ENCODE measurements at places on chromosomes 11 and 22.

- no peak overlapping the region for H3K27ac ChIP-seq
- no peaks in the 10 kb centered on the region for H3K36me3 ChIP-seq
- no peaks in the 10 kb centered on the region for H3K4me1 ChIP-seq
- no peak for DNase-seq
- H3K27me3 ChIP-seq: peaks cover 13% of the 10 kb centered on the region
- no peak overlapping the region for H3K4me3 ChIP-seq
Measured at GRCh38 chr11:122235615-122236014, 119.6 kb upstream of the BLID start.

- no peaks in the 10 kb centered on the region for H3K27me3 ChIP-seq
- H3K36me3 ChIP-seq: no peaks in the 10 kb centered on the region
- H3K4me1 ChIP-seq: no peaks in the 10 kb centered on the region
- no peak overlapping the region for H3K4me3 ChIP-seq
- H3K27ac ChIP-seq: no peak overlapping the region
- DNase-seq: no peak
Measured at GRCh38 chr11:31957674-31958073, 133.2 kb upstream of the RCN1 start.

GRCh38 chr22:45919504-45920286, 57.3 kb downstream of the WNT7B start:
- H3K27me3 ChIP-seq: peaks cover 29% of the 10 kb centered on the region
- H3K4me1 ChIP-seq: no peaks in the 10 kb centered on the region
- H3K27ac ChIP-seq: no peak overlapping the region
- H3K36me3 ChIP-seq: peaks cover 3% of the 10 kb centered on the region
- H3K4me3 ChIP-seq: no peak overlapping the region

- no peak for DNase-seq
- peaks cover 10% of the 10 kb centered on the region for H3K4me1 ChIP-seq
- no peak overlapping the region for H3K27ac ChIP-seq
- H3K36me3 ChIP-seq: peaks cover 7% of the 10 kb centered on the region
- no peak overlapping the region for H3K4me3 ChIP-seq
- H3K27me3 ChIP-seq: no peaks in the 10 kb centered on the region
Measured at GRCh38 chr22:45785458-45785857, 113.8 kb downstream of the ATXN10 start.

- H3K36me3 ChIP-seq: no peaks in the 10 kb centered on the region
Measured at GRCh38 chr11:79488286-79488685, 47.5 kb upstream of the TENM4 start.

- no peaks in the 10 kb centered on the region for H3K36me3 ChIP-seq
- H3K27me3 ChIP-seq: no peaks in the 10 kb centered on the region
- no peaks in the 10 kb centered on the region for H3K4me1 ChIP-seq
- H3K4me3 ChIP-seq: no peak overlapping the region
Measured at GRCh38 chr11:93017821-93018690, 48.6 kb downstream of the MTNR1B start.

DNA sequence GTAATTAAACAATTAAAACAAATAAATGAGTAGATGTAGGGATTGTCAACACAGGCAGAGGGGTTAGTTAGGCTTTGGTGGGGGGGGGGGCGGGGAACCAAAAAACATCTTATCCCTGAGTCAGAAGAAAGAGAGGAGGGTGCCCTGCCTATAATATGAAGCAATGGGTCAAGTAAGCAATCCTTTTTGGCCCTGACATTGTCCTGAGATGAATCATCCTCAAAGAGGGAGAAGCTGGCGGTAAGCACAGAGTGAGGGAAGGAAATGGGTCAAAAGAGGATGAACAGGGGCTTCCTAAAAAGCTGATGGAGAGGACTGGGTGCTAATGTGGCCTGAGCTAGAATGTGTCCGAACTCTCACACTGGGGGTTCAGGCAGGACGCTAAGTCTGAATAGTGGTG, 4.7 kb downstream of the OLFML1 start:
- H3K4me3 ChIP-seq: no peak overlapping the region

DNA sequence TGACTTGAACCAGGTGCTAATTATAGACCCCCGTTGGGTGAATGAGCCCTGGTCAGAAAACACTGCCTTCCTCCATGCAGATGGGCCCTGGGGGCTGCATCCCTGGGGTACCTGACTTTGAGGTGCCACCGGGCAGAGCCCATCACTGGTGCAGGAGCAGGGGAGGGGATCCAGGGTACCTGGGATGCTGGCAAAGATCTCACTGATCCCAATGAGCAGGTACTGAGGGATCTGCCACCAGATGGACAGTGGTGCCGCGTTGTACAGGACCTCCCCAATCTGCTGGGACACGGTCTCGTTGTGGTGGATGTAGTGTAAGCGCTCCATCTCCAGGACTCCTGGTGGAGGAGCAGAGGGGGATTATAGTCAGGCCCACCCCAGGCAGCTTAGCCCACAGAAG, 12.7 kb downstream of the SLC15A3 start:
- peaks cover 41% of the 10 kb centered on the region for H3K27me3 ChIP-seq
- DNase-seq: no peak
- no peaks in the 10 kb centered on the region for H3K4me1 ChIP-seq
- H3K36me3 ChIP-seq: peaks cover 6% of the 10 kb centered on the region
- no peak overlapping the region for H3K27ac ChIP-seq

DNA sequence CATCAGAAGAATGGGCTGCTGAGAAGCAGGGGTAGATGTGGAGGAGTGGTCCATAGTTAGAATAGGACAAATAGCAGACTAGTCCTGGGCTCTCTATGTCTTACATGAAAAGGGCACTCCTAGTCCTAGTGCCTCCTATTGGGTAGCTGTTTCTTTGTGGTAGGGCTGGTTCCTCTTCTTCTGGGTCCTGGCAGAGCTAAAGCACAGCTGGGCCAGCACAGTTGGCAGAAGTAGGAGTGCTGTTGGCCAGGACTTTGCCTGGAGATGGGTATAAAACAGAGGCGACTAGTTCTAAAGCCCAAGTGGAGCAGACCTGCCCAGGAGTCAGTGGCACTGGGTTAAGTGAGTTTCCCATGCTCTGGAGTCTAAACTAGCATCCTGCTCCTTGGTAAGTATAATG, 55.2 kb downstream of the PPFIBP2 start:
- H3K27ac ChIP-seq: no peak overlapping the region
- no peaks in the 10 kb centered on the region for H3K4me1 ChIP-seq
- no peak for DNase-seq
- no peak overlapping the region for H3K4me3 ChIP-seq
- H3K36me3 ChIP-seq: peaks cover 4% of the 10 kb centered on the region

GRCh38 chr11:8723711-8724110, 41.1 kb downstream of the RPL27A start:
- no peaks in the 10 kb centered on the region for H3K36me3 ChIP-seq
- H3K27me3 ChIP-seq: peaks cover 57% of the 10 kb centered on the region
- no peak overlapping the region for H3K4me3 ChIP-seq
- no peak overlapping the region for H3K27ac ChIP-seq
- no peak for DNase-seq
- H3K4me1 ChIP-seq: no peaks in the 10 kb centered on the region

DNA sequence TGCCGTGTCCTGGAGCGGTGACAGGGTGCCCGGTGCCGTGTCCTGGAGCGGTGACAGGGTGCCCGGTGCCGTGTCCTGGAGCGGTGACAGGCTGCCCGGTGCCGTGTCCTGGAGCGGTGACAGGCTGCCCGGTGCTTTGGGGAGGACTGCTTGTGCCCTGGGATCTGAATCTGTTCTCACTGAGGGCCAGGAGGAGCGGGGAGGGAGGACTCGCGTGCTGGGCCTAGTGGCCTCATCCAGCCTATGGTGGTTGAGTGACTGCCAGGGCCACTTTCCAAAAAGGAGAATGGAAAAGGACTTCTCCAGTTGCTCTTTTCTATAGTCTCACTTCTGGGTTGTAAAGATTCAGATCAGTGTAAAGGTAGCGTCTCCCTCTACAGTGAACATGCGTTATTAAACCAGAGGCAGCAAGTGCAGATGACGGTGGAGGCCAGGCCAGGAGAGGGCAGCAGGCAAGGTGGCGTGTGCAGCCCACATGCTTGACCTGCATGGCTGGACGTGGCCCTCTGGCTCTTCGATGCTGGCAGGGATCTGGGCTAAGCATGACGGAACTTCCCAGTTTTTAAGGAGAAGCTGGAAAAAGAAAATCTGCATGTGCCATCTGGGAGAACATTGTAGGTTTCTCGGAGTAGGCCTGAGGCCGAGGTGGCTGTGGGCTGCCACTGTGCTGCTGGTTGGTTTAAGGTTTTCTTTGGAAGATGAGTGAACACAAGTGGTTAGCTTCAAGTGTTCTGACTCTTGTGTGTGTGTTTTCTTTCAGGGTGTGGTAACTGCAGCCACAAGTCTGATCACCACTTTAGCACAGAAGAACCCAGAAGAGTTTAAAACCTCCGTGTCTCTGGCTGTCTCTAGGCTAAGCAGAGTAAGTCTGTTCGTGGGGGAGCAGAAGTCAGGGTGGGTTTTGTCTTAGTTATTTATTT, 55.0 kb downstream of the AP2A2 start:
- no peaks in the 10 kb centered on the region for H3K27me3 ChIP-seq
- H3K4me1 ChIP-seq: peaks cover 5% of the 10 kb centered on the region
- H3K4me3 ChIP-seq: no peak overlapping the region
- peak overlapping the region; percentile 31 for H3K27ac ChIP-seq
- peaks cover 41% of the 10 kb centered on the region for H3K36me3 ChIP-seq

DNA sequence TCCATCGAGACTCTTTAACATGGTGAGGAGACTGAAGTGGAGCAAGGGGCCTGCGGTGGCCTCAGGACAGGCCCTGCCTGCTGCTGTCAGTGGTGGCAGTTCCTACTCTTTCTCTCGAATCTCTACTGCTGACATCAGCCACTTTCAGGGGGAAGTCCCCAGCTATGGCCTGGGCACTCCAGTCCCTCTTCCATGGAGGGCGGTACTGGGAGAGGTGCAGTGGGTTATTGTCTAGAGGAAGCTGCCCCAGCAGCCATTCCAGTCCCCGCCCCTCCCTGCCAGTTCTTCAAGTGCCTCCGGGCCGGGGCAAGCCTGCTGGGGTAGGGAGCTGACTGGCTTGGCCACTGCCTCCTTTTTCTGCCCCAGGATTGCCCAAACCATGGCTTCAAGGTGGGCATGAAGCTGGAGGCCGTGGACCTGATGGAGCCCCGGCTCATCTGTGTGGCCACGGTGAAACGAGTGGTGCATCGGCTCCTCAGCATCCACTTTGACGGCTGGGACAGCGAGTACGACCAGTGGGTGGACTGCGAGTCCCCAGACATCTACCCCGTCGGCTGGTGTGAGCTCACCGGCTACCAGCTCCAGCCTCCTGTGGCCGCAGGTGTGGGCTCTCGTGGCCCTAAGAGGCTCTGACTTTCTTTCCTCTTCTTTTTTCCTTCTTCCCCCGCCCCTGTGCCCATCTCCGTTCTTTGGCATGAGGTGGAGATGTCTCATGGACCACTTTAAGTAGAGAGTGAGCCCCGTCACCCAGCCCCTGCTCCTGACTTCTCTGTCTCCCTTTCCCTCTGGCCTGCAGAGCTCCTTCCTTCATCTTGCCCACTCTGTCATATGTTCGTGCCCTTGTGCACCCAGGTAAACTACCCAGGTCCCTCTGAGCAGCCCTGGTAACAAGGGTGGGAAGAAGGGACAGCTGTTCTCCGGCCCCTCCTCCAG, 13.7 kb downstream of the CHADL start:
- H3K36me3 ChIP-seq: peaks cover 47% of the 10 kb centered on the region
- no peak overlapping the region for H3K4me3 ChIP-seq
- H3K27me3 ChIP-seq: no peaks in the 10 kb centered on the region
- DNase-seq: no peak
- no peaks in the 10 kb centered on the region for H3K4me1 ChIP-seq

GRCh38 chr22:50687829-50688228, 15.2 kb downstream of the SHANK3 start:
- no peaks in the 10 kb centered on the region for H3K4me1 ChIP-seq
- H3K4me3 ChIP-seq: no peak overlapping the region
- no peak overlapping the region for H3K27ac ChIP-seq
- no peak for DNase-seq
- no peaks in the 10 kb centered on the region for H3K36me3 ChIP-seq

DNA sequence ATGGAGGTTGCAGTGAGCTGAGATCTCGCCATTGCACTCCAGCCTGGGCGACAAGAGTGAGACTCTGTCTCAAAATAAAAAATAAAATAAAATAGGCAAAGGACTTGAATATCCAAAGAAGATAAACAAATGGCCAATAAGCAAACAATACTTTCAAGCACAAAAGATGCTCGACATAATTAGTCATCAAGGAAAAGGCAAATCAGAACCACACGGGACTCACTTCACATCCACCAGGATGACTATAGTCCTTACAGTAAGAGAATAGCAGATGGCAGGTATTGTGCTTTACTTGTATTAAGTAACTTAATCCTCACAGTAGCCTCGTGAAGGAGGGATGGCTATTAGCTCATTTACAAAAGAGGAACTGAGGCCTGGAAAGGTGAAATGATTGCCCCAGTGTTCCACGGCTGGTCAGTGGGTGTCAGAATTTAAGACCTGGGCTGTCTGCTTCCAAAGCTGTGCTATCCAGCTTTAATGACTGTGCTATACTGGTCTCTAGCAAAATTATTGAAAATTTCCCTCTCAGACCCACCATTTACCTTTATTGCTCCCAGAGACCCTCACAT, 40.2 kb upstream of the RBFOX2 start:
- H3K36me3 ChIP-seq: no peaks in the 10 kb centered on the region
- H3K4me3 ChIP-seq: no peak overlapping the region
- H3K27ac ChIP-seq: no peak overlapping the region
- no peaks in the 10 kb centered on the region for H3K27me3 ChIP-seq
- peaks cover 5% of the 10 kb centered on the region for H3K4me1 ChIP-seq

- DNase-seq: no peak
- peaks cover 17% of the 10 kb centered on the region for H3K27me3 ChIP-seq
- peaks cover 3% of the 10 kb centered on the region for H3K36me3 ChIP-seq
- no peak overlapping the region for H3K4me3 ChIP-seq
Measured at GRCh38 chr11:86639137-86639536, 33.3 kb downstream of the ME3 start.

DNA sequence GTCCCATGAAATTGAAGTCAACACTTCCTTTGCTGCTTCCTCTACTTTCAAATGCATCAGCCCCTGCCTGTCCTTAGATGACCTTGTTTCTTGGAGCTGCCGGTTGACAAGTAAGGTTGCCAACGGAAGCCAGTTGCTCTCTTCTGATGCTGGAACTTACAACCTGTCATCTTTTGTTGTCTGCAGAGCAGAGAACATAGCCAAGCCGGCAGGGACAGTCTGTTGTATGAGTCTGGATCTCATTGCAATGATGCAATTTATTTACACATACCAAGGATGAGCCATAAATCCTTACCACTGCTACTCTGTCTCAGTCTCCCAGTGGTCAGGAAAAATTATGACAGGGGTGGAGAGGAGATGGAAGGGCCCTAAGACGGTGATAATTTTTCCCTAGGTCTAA, 151.4 kb downstream of the BLID start:
- no peak for DNase-seq
- H3K36me3 ChIP-seq: no peaks in the 10 kb centered on the region
- no peak overlapping the region for H3K27ac ChIP-seq

GRCh38 chr11:44606472-44606871, 41.0 kb downstream of the CD82 start:
- H3K27ac ChIP-seq: peak overlapping the region; percentile 94
- DNase-seq: no peak
- H3K4me1 ChIP-seq: peaks cover 31% of the 10 kb centered on the region
- H3K27me3 ChIP-seq: no peaks in the 10 kb centered on the region

DNA sequence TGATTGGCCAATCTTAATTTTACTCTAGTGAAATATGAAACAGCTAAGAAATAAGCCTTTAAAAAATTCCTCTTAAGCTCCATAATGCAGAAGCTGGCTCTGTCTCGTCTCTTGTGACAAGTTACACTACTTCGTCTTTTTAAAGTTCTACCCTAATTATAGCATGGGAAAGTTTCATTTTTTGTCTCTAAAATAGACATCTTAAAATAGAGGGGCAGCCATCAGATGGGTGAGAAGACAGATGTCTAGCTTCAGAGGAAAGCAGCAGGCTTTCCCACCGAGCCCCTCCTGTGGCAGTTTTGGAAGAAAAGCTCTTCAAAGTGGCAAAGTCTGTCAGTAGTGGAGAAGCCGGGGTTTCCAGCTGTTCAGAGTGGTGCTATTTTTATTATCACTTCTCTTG, 39.5 kb downstream of the XRRA1 start:
- H3K27me3 ChIP-seq: no peaks in the 10 kb centered on the region
- DNase-seq: no peak
- no peak overlapping the region for H3K4me3 ChIP-seq
- H3K4me1 ChIP-seq: peaks cover 2% of the 10 kb centered on the region
- peaks cover 7% of the 10 kb centered on the region for H3K36me3 ChIP-seq

All from effector memory CD8-positive, alpha-beta T cell (primary cell).